ENCODE measurements at places on chromosomes 4 and X.

- no peak for DNase-seq
These were observed 52.6 kb downstream of the CPZ start for GRCh38 chr4:8644966-8645752.

- peak; percentile 73 for DNase-seq
These were observed 48.2 kb upstream of the H2AZ1 start for GRCh38 chr4:99998062-99998867.

- no peak for DNase-seq
These were observed 28.4 kb upstream of the CXCL8 start for GRCh38 chr4:73711989-73712388.

GRCh38 chr4:181431006-181431405 lies 812.2 kb upstream of the TENM3 start:
- DNase-seq, result no peak

DNA sequence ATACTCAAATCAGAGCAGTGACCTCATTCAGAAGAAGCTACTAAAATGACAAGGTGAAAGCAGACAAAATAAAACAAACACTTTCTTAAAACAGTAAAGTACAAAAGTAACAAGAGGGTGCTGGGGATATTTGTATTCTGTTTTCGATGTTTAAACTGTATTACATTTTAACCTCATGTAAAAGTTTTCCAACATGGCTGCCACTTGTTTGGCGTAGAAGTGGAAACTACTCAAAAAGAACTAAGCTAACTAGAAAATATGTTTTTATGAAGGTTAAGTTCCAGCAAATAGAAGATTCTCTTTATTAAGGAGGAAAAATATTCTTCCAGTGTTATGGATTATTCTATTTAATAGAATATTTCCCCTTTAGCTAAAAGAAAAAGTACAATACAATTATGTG lies 155.0 kb downstream of the FBXW7 start:
- no peak for DNase-seq

- DNase-seq, result peak; percentile 87
These were observed at the start of gene SMS for GRCh38 chrX:21940356-21940829. Gene SMS, plus strand, starts transcription at chrX:21940709. Its CDS starts 116 bp downstream, at chrX:21940825.

GRCh38 chr4:126916626-126917140 lies 716.1 kb upstream of the INTU start:
- DNase-seq, result peak; percentile 69

DNA sequence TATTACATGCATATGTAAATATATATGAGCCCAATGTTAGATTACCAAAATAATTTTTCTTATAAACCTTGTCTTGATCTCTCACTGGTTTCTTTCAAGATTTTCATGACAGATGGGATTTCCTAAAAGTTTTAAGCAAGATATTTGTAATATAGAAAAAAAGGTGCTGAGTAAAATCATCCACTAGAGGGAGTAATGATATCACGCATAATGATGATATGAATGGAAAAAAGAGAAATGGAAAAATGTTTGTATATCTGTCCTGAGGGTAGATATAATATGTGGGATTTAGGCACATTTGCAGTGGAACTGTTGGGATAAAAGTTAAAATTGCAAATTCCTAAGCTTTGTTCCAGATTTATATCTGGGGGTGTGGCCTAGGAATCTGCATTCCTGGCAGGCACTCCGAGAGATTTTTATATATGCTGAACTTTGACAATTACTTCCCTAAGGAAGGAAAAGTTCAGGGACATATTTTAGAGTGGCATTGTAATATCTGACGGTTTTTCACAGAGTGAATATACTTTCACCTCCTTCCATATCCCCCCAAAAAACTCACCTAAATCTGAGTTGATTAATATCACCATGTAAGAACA lies 60.5 kb downstream of the TMA16 start:
- DNase-seq, result peak; percentile 62

- peak; percentile 53 for DNase-seq
These were observed 36.0 kb upstream of the SPANXC start for GRCh38 chrX:141278306-141278705.

- DNase-seq, result peak; percentile 29
These were observed 22.0 kb downstream of the NDNF start for GRCh38 chr4:121050300-121050699.

DNA sequence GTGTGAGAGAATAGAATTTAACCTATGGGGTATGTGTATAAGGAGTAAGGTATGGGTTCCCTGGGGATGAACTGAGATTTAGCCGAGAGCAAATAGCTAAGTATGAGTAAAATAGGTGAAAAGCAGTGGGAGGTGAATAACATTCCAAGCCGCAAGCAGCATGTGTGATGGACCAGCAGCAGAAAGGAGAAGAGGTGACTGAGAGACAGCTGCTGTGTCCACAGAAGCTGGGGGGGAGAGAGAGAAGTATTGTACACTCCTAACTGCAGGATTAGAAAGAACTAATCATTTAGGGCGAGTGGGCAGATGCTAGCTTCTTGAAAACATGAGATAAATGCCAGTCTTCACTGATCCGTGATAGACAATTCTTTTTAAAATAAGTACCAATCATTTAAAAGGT lies 296.0 kb downstream of the KLHL4 start:
- DNase-seq, result no peak

GRCh38 chr4:81664079-81664478 lies 192.4 kb upstream of the RASGEF1B start:
- DNase-seq, result no peak

DNA sequence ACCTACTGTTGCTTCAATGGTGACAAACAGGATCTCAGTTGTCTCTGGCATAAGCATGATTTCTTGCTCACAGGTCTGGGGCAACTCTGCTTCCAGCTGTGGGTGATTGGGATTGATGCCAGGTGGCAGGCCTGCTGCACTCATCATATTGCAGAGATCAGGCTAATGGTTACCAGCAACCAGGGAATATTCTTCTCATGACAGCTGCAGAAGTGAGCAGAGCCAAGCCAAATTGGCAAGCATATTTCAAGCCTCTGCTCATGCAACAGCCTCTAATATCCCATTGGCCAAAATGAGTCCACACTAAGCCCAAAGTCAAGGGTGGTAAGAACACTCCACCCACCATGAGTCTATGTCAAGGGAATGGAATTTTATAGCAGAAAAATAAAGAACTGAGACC lies 26.7 kb upstream of the TBC1D19 start:
- DNase-seq, result no peak

DNA sequence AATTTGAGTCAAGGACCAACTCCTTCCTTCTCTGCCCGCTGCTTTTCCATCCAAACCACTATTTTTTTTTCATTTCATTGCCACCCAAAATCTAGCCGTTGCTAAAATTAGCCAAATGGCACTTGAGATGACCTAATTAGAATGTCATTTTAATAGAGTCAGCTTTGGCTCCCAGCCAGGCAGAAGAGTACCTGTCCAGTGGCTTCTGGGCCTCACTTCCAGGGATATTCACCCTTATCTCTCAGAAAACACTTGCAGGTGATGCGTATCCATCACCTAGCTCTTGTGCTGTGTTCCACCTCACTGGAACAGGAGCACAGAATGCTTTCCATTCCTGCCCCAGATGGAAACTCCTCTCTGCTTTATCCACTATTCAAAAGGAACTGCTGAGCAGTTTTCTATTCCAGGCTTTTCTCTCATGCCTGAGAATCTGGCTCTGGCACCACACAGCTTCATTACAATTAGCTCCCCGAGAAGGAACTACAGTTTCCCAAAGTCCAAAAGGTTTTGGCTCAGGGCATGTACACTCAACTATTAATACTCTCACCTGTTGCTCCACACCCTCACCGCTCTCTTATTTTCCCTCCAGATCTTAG lies 18.5 kb downstream of the MAGEA9B start:
- DNase-seq, result no peak

DNA sequence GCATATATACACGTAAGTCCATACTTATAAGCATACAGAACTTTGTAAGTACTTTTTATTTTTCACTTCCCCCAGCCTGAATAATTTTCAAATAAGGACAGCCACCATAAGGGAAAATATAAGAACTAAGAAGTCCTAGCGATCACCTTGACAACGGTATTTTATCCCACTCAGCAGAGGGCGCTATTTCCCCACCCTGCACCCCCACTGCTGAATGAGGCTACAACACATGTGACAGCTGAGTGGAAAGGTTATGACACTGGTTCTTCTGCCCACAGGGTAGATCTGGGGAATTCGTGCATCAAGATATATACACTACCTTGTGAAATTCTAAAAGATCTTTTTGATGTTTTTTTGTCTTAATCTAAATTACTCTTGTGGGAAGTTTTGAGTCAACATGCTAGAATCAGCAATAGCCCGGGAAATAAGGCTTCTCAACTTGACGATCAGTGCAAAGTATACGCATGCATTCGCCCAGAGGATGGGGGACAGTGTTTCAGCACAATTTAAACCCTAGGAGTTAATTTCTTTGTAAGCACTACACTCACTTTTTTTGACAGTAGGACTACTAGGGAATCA lies 151.5 kb downstream of the CORIN start:
- DNase-seq, result peak; percentile 41

GRCh38 chr4:145909281-145909715 lies 29.3 kb downstream of the ZNF827 start:
- DNase-seq, result no peak

DNA sequence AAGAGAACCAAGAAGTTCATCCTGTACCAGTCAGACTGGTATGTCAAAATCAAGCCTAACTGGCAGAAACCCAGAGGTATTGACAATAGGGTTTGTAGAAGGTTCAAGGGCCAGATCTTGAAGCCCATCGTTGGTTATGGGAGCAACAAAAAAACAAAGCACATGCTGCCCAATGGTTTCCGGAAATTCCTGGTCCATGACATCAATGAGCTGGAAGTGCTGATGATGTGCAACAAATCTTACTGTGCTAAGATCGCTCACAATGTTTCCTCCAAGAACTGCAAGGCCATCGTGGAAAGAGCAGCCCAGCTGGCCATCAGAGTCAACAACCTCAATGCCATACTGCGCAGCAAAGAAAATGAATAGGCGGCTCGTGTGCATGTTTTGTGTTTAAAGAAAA lies 172.7 kb upstream of the MED14 start:
- peak; percentile 58 for DNase-seq

- DNase-seq, result no peak
These were observed 15.5 kb downstream of the P2RY8 start for GRCh38 chrX:1521459-1521956.

DNA sequence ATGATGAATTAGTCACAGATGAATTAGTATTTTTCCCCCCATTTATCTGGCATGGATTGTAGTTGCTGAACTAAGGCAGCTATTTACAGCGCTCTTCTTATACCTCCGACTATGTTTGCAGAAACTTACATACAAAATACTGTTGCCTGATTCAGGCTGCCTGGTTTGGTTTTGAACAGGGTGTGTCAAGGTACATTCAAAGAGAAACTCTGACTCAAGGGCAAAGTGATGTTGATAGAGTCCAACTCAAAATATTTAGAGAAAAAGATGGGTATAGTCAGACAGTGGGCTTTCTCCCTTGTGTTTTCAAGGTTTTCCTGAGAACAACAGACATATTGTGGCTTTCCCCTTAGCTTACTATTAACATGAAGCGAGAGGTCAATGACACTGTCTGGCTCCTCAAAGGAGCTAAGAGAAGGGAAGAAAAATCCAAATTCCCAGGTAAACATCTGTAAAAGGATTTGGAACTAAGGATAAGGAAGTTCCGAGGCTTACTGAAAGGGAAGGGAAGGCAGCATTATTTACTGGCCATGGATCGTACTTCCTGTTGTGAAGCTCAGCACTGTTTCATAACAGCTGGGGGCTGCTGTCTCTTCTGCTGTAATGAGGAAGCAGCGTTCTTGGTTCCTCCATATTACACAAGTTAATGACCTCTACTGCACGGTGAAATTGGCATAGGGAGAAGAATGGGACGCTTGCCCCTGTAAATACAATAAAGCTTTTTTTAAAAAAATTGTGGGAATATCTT lies 30.9 kb downstream of the FAM9C start:
- no peak for DNase-seq

Measured in ELR (cell line).